Activated T-helper 1 cell treated with anti-CD3 and anti-CD28 coated beads, Interleukin-2, amount 50 U/mL, for 16 hours (primary cell): ENCODE measurements at places on chromosomes 1 and 21.

- no peak for DNase-seq
Observed at GRCh38 chr1:9127395-9128165, 1.3 kb downstream of the GPR157 start.

DNA sequence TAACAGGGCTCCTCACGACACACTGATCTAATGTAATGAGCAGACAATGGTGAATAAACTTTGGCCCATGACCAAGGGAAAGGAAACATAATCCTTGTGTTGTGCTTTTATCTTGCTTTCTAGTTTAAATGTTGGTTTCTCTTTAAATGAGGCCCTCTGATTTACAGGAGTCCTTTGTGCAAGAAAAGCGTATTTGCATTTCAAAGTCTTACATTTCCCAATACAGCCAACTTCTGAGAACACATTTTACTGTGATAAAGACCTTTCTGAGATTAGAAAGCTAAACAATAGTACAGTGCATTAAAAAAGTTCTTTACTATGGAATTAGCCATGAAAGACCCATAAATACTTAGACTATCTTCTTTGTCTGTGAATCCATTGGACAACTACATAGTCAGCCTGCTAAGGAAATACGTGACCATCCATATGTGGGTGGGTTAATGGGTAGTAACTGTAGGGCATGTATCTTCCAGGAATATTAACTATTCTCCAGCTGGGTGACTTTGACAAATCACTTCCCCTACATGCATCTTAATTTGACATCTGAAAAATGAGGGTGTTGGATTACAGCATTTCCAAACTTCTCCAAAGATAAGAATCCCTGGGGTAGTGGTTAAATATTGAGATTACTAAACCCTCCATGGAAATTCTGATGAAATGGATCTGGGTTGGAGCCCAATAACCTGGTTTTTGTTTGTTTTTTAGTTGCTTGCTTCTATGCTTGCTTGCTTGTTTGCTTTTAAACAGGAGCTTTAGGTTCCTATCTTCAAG lies 50.3 kb upstream of the USP1 start:
- no peak for DNase-seq

GRCh38 chr1:23543707-23544443 lies 12.8 kb upstream of the E2F2 start:
- DNase-seq: no peak

- peak; percentile 1 for DNase-seq
Observed at GRCh38 chr1:28370239-28371009, 884 bp downstream of the PHACTR4 start.
